ENCODE measurements at places on chromosomes 5 and 9.

GRCh38 chr5:106600803-106601202 lies 1069.9 kb downstream of the EFNA5 start:
- no peak for DNase-seq

DNA sequence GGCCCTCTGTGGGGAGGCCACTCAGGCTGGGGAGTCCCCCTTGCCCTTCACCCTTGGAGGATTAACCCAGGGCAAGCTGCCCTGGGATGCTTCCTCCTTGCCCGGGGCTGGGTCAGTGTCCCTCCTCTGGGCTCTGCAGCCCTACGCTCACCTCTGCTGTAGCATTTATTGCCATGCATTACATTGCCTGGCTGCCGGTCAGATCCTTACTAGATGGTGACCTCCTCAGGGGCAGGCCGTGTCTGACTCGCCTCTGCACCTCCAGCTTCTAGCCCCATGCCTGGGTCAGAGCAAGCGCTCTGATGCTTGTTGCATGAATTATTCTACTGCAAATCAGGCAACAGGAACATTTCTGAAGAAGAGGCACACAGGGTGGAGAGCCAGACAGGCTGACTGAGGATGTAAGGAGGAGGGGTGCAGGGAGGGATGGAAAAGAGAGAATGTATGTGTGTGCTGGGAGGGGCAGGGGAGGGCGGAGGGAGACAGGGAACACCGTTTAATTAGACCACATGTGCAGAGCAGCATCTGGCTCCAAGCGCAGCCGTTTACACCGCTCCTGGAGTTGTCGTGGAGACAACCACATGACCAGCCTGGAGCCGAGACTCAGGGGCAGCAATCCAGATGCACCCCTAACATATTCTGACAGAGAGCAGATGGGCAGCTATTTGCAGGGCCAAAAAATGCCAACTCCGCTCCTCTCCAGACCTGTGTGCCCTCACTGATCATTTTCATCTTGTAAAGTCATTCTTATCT lies 117.0 kb downstream of the CRB2 start:
- DNase-seq = no peak

DNA sequence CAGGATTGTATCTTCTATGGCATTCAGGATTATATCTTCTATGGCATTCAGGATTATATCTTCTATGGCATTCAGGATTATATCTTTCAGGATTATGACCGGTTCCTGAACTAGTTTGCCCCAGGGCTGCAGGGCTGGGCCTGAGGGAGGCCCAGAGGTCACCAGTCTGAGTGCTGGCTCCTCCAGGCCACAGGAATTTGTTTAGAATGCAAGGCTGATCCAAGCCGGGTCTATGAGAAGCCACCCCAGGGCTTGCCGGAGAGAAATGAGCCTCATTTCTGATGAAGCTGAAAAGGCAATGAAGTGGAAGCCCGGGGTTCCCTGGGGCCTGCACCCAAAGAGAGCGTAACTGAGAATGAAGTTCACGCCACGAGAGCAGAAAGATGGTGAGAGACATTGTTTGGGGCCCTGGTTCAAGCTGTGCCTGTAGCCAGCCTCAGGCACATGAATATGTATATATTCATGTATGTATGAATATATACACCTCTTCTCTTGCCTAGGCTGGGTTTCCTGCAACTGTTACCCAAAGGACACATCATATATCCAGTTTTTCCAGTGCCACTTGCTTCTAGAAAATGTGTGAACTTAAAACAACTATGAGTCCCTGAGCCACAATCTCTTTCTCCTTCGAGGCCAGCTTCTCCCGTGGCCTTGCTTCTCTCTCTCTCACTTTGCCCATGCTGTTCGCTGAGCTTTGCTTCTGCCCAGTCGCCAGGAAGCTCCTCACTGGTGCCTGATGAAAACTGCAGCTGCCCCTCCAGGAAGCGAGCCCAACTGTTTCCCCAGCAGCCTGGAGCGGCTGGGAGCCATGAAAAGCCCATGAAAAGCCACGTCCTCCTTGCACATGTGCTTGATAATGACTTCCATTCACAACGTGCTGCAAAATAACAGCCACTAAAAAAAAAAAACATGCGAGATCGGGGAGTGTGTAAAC lies 62.3 kb downstream of the GTF3C4 start:
- no peak for DNase-seq

- DNase-seq = no peak
These were observed 71.0 kb downstream of the BRINP1 start for GRCh38 chr9:119298076-119298853.

GRCh38 chr9:34611251-34611810 lies 566 bp downstream of the RPP25L start:
- DNase-seq = no peak

- DNase-seq = no peak
These were observed 292.4 kb downstream of the TRIM32 start for GRCh38 chr9:116979456-116979855.

DNA sequence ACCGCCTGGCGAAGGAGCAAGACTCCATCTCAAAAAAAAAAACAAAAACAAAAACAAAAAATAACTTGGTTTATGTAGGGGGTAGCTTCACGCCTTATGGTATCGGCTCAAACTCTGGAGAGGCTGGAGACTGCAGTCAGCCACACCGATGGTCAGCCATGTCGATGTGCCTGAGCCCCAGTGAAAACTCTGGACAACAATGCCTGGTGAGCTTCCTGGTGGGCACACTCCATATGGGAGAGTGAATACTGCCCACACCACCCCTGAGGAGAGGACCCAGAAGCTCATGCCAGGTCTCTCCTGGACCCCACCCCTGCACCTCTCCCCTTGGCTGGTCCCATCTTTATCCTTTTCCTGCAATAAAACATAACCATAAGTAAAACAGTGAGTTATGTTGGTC lies 19.6 kb downstream of the IPPK start:
- DNase-seq = no peak

DNA sequence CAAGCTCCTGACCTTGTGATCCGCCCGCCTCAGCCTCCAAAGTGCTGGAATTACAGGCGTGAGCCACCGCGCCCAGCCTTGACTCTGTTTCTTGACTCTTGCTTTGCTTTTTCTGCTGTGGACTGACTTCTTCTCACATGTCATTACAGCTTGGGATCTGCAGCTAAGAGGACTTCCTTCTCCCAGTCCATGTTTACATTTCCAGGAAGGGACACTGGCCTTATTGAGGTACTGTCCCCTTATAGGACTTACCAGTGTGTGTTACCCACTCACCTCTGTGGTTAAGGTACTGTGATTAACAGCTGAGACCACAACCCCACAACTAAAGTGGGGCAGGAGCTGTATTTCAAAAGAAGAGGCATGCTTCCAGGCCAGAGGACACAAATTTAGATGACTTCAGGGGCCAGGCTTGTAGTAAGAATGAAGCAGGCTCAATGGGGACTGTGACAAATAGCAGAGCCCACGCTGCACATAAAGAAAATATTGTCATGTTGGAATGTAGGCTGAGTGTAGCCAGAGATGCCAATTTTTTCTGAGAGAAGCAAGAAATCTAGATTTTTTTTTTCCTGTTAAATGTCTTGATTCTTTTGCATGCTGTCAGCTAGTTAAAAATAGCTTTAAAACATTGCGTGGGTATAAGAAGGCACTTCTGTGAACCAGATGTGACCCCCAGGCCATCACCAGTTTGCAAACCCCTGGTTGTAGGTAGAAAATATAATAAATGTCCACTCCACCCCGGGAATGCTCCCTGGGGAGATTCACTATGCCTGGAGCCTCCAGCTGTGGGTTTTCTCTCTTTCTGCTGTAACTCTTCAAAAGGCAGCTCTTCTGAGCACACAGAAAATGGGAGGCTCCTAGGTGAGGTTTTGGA lies 75.0 kb downstream of the PTPDC1 start:
- DNase-seq = no peak

GRCh38 chr5:149902177-149902576 lies 42.4 kb downstream of the PDE6A start:
- DNase-seq = no peak

- DNase-seq = no peak
These were observed 6.3 kb downstream of the GPX3 start for GRCh38 chr5:151026679-151027078.

- DNase-seq = no peak
These were observed 93.9 kb upstream of the DMRT1 start for GRCh38 chr9:747567-747966.

GRCh38 chr9:125293134-125293533 lies 31.5 kb downstream of the GAPVD1 start:
- DNase-seq = no peak
